ENCODE measurements at places on chromosomes 3 and 15.

DNA sequence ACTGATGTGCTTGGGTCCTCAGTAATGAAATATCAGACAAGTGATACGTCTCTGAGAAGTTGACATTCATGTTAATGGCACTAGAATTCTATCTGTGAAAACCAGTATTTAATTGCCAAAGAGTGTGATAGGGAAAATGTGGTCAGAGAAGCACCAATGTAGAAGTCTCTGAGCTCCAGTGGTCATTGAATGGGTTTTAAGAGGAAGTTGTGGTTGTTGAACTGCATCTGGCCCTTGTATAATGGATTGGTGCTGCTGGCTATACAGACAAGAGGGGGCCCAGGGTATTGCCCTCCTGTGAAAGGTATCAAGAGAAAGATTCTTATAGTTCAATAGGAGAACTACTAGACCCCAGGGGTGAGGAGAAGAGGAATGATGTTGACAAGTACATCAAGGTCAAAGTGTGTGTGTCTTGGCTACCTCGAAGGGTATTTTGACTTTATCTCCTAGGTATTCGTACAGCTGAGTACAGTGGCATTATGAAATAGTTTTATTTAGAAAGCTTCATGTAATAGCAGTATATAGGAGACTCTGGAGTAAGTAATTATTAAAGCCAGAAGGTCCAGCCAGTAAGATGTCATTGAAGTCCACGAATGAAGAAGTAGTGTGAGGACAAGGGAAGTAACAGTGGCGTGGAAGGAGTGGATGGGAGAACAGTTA lies 47.1 kb downstream of the CHD2 start:
- no peak for DNase-seq

DNA sequence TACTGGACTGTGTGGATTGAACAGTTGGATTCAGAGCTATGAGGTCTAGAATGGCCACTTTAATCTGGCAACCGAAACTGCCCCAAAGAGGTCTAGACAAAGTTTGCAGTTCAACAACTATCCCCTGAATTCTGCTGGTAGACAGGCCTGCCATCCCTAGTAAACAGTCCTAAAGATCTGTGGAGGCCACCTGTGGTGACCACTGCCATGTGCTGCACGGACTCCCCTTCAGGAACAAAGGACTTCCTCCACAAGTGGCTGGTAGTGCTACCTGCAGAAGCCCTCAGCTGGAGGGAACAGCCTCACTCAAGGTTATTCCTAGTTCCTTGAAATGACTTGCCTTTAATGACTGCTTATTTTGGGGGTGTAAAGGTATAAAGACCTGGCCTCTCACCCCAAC lies 6.1 kb downstream of the TNFAIP8L3 start:
- no peak for DNase-seq

DNA sequence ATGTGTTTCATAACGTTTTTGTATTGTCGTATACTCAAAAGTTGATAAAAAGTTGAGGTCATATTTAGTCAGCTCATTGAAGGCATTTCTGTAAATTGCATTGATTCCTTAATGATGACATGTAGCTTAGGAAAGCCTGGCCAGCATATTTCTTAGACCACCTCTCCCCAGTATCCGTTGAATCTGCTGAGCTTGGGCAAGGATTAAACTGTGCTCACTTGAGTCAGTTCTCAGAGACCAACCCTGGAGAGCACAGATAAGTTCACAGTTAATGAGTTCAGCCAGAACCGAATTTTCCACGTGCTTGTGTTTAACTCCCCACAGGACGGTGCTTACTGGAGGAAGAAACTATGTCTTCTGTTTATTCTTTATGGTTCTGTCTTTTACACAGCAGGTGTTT lies 132.7 kb downstream of the SLC25A26 start:
- no peak for DNase-seq

DNA sequence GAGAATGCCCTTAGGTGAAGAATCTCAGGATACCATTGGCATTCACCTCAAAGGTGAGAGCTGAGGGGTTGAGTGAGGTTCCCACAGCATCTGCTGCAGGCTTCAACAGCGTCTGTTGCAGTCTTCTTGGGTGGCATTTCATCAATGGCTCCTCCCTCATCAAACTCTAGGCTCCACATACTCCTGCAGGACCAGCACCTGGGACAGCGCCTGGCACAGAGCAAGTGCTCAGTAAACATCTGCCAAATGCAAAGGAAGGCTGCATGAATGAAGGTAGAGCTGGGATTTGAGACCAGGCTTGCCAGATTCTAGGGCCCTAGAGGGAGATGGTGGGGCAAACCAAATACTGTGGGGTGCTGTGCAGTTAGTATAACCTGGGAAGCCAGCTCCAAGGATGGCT lies 9.6 kb downstream of the TRH start:
- no peak for DNase-seq

DNA sequence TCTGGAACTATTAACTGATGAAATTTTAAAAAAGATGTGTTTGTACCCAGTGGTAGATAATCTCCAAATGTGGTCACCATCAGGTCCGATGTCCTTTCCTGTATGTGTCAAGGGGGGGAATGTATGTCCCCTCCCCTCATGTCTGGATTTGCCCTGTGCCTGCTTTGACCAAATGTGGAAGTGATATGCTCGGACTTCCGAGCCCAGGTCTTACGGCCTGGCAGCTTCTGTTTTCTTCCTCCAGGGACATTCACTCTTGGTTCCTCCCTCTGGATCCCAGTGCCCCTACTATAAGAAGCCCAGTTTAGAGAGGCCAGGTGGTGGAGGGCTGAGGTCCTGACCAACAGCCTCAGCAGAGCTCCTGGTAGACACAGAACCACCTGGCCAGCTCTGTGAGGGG lies 75.5 kb downstream of the CCR1 start:
- no peak for DNase-seq

- no peak for DNase-seq
Measured at GRCh38 chr15:52085299-52085698, 27.3 kb downstream of the BCL2L10 start.

DNA sequence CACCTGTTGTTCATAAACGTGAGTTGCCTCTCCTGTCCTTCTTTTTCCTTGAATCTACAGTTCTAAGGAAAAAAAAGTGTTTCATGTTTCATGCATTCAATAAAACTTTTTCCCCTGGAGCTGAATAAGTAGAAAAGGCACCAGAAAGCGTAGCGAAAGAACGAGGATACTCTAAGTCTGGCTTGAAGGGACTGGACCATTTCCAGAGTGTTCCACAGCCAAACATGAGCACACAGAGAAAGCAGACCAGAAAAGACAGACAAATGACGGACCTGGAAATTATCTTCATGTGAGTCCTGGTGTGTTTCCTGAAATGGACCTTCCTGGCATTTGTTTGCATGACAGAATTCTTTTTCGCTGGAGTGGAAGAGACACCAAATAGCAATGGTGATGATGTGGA lies 204.7 kb downstream of the SV2B start:
- no peak for DNase-seq

DNA sequence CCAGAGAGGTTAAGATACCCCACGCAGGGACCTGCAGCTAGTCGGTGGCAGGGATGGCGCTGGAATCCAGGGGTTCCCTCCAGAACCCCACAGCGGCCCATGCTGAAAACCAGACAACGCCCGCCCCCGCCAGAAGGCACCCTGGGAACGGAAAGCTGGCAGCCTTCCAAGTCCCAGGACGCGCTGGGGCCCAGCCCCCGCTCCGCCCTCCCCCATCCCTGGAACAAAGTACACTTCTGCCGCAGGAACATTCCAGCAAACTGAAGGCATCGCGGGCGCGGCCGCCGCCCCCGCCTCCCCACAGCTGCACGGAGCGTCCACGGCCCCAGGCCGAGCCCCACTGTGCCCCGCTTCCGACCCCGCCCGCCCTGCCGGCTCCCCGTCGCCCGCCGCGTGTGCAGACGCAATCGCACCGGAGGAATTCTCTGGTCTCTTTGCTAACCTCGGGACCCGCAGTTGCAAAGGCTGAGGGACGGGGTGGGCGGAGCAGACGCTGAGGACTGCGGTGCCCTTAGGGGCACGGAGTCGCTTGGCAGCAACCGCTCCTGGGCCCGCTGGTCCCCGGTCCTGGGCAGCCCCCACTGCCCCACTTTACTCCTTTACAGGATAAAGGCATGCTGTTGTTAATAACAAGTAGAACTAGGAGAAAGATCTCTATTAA lies 44.8 kb upstream of the RNU6-1 start:
- peak; percentile 70 for DNase-seq

- DNase-seq = no peak
Measured at GRCh38 chr15:74381481-74381880, 14.0 kb upstream of the CYP11A1 start.

- no peak for DNase-seq
Measured at GRCh38 chr3:71201939-71202338, 381.6 kb downstream of the FOXP1 start.

GRCh38 chr15:38091078-38091645 lies 156.7 kb downstream of the TMCO5A start:
- DNase-seq = no peak

GRCh38 chr15:91625506-91625905 lies 228.0 kb upstream of the SLCO3A1 start:
- DNase-seq = no peak

DNA sequence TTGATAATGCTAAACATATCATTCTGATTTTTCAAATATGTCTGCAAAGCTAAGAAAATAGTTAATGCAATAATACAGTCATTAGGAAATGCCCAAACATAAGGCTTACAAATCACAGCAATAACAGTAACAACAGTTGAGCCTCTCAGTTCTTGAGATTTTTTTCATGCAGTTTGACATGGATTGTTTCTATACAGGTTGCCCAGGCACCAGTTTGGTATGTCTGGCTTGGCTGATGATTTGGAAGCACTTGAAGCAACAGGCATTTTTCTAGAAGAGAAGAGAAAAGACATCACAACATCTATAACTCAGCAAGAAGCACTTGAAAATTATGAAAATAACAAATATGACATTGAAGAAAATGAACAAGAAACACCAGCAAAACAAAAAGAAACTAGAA lies 78.7 kb upstream of the COL6A5 start:
- DNase-seq = no peak

- DNase-seq = no peak
Measured at GRCh38 chr3:186880406-186880805, 37.9 kb downstream of the ADIPOQ start.

DNA sequence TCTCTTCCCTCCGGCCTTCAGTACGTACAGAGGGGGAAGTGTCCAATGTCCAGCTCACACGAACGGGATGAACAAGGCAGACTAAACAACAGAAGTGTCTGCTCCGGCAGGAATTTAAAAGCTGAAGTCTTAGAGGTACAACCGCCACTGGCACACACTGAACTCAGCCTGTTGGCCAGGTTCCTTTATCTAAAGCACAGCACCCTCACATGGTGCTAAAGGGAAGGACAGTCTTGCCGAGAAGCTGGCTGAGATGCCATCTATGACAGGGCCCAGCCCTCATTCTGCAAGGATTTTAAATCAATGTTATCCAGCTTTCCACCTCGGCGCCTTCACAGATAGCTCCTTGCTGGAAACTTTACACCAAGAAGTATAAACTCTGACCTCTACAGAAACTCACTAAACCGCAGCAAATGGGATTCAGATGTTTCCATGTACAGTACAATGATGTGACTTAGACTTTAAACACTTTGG lies 2.8 kb downstream of the ADAMTS17 start:
- DNase-seq = no peak

DNA sequence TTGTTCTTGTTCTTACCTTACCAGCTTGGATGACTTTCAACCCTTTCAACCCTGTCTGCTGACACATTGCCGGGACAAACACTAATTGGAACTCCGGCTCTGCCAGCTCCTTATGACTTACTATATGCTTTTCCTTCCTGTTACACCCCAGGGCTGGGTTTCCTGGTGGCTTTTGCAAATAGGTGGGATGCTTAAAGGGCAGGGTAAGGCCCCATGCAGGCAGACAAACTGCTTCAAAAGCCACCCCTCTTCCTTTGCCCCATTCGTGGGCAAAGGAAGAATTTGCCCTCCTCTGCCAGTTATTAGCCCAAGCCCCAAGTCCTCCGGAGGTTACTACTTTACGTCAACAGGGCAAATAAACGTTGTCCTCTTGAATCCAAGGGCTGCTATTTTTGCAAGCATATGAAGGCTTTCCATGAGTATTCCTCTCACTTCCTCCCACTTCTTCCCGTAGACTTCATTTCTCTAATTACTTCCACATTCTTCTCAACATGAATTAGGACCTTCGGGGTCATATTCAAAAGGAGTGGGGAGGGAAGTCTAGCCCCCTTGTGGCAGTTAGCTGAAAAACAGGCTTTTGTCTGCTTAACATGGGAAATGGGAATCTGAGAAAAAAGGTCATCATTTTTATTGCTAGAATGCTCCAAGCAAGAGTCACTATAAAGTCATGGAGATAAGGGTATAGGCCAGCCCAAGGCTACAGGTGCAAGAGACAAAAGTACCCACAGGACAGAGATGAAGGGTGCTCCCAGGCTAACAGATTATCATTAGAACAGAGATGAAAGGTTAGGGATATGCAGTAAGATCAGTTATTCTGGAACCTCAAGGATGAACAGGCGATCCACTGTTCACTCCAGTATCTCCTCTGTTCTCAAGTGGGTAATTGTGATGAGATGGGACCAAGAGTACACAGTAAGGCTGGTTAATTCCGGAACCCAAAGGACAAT lies 56.3 kb upstream of the FSTL1 start:
- DNase-seq = peak; percentile 6

GRCh38 chr15:43524254-43524845 lies 6.9 kb downstream of the MAP1A start:
- no peak for DNase-seq

DNA sequence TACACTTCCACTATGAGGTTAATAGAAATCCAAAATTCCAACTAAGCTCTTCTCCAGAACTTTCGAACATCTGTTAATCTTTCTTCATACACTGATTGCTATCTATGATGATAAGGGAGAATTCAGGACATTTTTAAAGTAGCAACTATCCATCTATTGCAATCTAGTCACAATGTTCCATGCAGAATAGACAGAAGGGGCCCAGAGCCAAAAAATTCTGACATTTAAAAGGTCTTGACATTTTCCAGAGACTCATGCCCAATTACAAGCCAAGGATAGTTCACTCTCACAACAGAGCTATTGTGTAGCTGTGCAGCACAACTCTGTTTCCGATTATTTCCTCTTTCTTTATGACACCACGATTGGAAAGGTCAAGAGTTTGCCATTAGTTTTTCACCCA lies 999.7 kb upstream of the ALCAM start:
- DNase-seq = no peak

Measured in hematopoietic multipotent progenitor cell treated with erythropoietin and hydrocortisone succinate and interleukin-3 and kit ligand, for 15 days (in vitro differentiated cells).